Stimulated activated CD4-positive, alpha-beta T cell treated with anti-CD3 and anti-CD28 coated beads, TNF-alpha, amount 100 ng/mL, for 48 hours (primary cell): ENCODE measurements at places on chromosomes 6 and 20.
A peak's percentile ranks its signal among the peaks of the same experiment; 100 is the strongest.

- DNase-seq, result peak; percentile 95
Observed at GRCh38 chr6:42043787-42044475, 6.4 kb upstream of the TAF8 start.

GRCh38 chr20:40280616-40281015 lies 408.4 kb downstream of the MAFB start:
- no peak for DNase-seq

- DNase-seq, result no peak
Observed at GRCh38 chr20:11430652-11431051, 487.0 kb upstream of the BTBD3 start.

- no peak for DNase-seq
Observed at GRCh38 chr6:157061770-157062594, 261.3 kb downstream of the TMEM242 start.

DNA sequence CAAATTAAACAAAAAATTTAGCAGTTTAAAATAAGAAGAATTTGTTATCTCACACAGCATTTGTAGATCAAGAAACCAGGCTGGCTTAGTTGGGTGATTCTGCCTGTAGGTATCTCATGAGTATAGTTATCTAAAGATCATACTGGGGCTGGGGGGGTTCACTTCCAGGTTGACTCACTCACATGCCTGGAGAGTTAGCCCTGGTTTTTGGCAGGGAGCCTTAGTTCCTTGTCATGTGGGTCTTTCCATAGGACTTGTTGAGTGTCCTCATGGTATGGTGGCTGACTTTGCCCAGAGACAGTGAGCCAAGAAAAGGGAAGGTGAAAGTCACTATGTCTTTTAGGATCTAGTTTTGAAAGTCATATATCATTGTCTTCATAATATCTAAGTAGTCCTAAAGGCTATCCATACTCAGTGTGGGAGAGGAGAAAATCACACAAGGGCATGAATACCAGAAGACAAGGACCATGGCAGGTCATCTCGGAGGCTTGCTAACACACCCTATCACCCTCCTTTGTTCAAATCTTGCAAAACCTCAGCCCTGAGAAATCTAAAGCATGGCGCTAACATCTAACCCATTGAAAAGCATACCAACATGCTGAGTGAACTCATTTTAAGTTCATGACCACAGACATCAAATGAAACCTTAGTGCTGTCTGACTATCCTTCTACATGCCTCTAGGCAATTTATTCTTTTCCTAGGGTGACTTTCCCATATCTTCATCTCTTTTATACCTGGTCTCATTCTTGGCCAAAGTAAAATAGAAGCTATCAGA lies 39.2 kb downstream of the CYP24A1 start:
- no peak for DNase-seq

- no peak for DNase-seq
Observed at GRCh38 chr6:56949925-56950495, 4.9 kb upstream of the BEND6 start.

GRCh38 chr20:36279362-36279761 lies 26.8 kb upstream of the DLGAP4 start:
- no peak for DNase-seq

DNA sequence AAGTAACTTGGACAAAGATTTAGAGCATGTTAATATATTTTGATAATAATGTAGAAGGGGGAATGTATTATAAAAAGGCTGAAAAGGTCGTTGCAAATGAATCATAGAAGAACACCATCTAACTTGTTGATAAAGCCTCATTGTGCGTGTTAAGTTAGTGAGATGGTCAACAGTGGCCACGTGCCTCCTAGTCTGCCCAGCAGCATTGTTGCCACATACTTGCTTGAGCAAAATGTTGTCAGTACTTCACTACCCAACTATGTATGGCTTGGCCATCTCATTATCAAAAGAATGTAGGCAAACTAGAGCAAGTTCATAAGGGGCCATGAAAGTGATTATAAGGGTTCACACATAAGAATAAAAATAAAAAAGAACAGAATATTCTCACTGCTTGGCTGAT lies 84.6 kb downstream of the PHACTR1 start:
- DNase-seq, result no peak

- DNase-seq, result no peak
Observed at GRCh38 chr6:6407071-6407741, 86.7 kb upstream of the F13A1 start.

DNA sequence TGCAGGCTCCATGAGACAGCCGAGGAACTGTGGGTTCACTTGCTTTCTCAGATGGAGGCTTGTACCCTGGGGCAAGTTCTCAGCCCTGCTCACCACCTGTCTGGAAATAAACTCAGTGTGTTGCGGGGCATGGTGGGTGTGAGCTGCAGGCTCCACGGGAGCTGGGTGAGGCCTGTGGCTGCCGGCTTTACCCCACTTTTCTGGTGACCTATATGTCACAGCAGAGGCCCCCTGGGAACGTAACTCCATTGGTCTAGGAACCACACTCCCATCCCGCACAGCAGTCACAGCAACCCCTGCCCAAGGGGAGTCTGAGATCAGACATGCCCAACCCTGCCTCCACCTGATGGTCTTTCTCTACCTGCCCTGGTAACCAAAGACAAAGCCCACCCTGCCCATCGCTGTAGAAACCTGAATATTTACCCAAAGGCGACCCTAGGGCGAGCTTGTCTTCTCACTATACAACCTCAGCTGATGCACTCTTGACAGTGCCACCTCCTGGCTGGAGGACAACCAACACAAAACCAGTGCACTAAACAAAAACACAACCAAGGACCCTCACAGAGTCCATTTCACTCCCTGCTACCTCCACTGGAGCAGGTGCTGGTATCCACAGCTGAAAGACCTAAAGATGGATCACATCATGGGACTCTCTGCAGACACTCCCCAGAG lies 174.3 kb downstream of the PDE10A start:
- DNase-seq, result no peak

DNA sequence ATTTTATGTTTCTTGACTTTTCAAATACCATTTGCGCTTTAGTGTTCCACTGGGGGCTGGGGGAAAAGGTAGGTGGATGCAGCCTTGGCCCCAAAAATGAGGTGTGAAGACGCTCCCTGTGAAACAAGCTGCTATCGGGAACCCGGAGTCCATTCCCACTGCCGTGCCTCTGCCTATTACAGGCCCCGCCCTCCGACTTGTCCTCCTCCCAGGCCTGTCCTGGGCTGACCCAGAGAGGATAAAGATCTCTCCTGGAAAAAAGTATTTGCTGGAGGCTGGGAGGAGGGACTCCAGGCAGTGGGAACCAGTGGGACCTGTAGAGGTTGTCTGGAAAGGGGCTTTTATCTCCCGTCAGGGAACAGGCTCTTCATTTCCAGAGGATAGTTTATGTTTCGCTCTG lies 215.0 kb downstream of the SLC24A3 start:
- DNase-seq, result no peak

DNA sequence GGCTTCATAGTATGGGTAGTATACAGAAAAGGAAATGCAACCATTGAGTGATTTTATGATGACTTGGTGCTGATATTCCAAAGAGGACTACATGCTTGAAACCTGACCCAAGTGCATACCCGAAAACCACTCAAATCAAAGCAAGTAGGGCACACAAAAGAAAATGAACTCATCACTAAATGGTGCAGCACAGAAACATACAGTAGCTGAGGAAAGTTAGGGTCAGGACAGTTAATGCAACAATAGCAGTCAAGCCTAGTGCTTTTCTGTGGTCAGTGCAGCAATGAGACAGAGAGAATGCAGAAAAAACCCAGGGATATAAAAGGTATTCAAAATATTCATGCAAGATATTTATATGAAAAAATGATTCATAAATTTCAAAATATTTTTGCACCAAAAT lies 711.1 kb downstream of the EPHA7 start:
- no peak for DNase-seq

DNA sequence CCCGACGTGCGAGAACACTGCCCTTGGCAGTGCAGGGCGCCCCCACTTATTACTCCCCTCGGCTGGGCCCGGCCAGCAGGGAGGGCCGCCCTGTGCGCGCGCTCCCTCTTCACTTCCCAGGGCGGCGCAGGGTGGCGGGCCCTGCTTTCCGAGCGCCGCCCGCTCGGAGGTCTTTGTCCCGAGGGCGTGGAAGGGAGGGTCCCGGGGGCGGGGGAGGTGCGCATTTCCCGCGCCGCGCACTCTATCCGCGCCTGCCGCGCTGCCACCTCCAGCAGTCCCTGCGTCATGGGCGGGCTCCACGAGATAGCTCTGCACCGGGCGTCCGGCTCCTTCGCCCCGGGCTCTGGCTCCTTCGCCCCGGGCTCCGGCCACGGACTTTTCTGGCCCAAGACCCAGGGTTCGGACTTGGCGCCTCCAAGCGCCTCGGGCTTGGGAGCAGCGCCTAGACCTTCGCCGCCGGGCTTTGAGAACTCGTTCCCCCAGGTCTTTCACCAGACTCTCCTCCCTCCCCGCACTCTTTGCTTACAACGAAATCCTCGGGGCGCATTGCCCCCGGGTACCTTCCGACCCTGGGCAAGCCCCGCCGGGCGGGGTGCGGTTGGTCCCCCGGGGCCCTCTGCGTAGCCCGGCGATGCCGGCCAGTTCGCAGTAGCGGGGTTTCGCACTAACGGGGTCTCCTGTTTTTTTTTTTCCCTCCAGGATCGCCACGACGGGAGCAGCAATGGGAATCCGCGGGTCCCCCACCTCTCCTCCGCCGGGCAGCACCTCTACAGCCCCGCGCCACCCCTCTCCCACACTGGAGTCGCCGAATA lies 1.6 kb downstream of the TFAP2C start:
- DNase-seq, result no peak

- DNase-seq, result no peak
Observed at GRCh38 chr6:334536-335510, 42.5 kb downstream of the DUSP22 start.

GRCh38 chr6:124334359-124334758 lies 530.7 kb downstream of the NKAIN2 start:
- DNase-seq, result no peak

DNA sequence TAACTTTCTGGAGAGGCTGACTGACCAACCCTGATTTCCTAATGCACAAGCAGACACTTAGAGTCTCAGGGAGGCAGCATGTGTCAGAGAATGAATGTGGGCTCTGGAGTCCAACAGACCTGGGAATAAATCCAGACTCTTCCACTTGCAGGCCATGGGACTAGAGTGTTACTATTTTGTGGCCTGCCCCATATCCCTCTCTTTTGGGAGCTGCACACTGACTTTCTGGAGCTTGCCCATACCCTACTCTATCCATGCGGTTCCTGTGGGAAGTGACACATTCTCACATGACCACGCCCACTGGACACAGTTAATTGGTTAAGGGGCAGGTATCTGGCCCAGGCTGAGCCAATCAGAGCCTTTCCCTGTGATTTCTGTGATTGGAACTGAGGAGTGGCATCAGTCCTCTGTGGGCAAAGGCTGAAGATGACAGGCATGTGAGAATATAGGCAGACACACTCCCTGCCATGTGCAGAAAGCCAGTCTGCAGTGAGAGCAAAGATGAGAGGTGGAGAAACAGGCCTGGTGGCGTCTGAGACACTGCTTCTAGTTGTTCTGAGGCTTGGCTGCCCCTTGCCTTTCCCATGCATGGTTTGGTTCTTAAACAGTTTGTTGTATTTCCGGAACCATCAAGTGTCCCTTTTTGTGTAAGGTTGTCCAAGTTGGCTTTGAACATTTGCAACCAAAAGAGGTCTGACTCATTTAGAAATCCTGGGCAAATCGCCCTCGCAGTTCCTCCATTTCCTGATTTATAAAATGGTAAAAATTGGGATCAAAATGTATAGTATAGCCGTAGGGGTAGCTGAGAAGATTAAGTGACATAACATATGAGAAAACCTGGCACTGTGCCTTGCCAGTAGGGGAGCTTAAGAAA lies 125.6 kb downstream of the CDC5L start:
- no peak for DNase-seq

GRCh38 chr20:16265334-16265733 lies 307.9 kb downstream of the KIF16B start:
- no peak for DNase-seq

- DNase-seq, result no peak
Observed at GRCh38 chr6:111338843-111339242, 144.2 kb downstream of the REV3L start.

DNA sequence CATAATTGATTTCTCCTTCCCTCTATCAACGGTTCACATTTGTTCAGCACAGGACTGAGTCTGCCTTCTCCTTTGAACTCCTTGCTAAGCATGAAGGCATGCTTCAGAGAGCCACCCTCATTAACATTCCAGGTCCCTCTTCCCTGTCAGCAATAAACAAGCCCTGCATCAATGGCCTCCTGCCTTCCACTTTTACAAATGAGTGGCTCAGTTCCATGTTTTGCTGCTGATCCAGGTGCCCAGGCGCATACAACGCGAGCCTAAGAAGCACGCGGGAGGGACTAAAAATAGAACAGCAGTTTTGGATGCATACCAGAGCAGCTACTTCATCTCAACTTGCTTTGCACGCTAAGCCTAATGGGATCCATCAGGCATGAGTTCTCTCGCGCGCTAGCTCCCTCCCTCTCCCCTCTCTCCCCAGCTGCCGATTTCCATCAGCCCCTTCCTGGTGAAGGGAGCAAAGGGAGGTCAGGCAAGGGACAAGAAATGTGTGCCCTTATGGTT lies 53.4 kb downstream of the TRAF3IP2 start:
- no peak for DNase-seq

GRCh38 chr6:166940643-166941068 lies 15.7 kb downstream of the RNASET2 start:
- no peak for DNase-seq

DNA sequence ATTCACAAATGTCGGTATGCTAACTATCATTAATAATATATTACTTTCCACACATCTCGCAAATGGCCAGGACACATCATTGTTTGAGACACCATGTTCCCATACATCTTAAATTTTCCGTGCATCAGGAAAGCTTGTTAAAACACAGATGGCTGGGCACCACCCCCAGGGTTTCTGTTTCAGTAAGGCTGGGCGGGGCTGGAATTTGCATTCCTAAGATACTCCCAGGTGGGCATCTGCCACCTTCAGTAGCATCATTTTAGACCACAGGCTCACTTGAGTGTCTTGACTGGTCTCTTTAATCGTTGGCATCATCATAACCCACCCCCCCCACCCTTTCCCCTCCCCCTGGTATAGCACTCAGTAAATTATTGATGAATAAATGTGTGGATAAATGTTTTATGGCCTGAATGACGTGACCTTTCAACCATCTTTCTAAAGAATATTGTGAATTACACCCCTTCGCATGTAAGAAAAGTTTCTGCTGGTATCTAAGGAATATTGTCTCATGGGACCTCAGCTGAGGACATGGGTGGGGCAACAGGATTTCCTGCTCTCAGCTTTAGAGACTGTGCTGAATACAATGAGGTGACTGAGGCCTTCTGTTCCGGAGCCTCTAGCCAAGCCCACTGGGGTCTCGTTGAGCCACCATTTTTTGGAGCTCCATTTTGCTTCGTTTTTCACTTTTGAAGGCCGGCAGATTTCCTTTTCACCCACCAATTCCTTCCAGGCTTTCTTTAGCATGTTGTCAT lies 124.1 kb upstream of the NEDD9 start:
- no peak for DNase-seq

GRCh38 chr6:169190144-169190584 lies 63.5 kb downstream of the THBS2 start:
- DNase-seq, result no peak

- no peak for DNase-seq
Observed at GRCh38 chr6:9484091-9484490, 930.8 kb downstream of the TFAP2A start.
